ENCODE measurements at places on chromosomes 16 and 17.

DNA sequence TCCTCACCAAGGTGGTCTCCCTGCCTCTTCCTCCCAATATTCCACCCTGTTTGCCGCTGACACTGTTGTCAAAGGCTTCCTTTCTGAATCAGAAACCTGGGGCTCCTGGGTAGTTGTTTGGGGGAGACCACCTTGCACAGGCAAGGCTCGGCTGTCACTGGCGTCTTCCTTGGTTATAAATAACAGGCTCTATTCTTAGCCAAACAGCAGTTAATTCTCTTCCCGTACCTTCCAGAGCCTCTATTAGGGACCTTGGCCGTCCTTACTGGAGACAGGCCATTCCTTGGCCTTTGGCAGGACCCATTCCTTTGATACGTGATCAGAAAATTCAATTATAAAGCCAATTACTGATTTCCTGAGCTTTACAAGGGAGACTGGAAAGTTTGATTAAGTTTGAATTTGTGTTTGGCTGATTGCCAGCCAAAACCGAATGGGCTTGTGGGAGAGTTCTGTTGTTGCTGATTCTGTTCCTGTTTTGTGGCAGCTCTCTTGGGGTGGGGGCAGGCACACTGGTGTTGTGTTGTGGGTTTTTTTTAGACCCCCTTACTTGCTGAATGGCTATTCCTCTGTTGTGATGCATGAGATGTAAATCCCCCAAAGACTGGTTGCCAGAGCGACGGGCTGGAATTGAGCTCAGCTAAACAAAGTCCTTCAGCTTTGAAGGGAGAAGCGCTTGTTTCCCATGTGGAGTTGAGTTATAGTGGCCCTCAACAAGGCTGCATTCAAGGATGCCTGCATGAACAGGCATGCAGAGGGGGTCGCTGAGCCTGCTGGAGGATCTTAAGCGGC is 104.6 kb downstream of the GNAO1 start:
- no peak for DNase-seq

DNA sequence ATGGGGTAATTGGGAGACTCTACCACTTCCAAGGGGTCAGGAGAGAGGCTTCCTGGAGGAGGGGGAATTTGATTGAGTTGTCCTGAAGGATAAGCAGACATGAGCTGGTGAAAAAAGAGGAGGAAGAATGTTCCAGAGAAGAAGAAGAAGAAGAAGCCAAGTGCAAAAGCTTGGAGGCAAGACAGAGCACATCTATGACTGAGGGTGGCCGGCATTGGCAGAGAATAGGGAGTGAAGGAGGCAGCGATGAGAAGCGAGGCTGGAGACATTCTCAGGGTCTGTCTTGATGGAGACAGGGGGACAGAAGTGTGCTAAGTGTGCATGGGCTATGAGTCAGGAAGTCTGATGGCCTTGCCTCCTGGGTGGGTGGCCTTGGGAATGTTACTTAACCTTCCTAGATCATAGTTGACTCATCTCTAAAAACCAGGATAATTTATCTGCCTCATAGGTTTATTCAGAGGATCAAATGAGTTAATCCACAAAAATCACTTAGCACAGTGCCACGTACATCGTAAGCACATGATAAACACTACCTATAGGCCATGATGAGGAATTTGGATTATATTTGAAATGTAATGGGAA is 171.7 kb downstream of the ABCC12 start:
- DNase-seq: no peak

DNA sequence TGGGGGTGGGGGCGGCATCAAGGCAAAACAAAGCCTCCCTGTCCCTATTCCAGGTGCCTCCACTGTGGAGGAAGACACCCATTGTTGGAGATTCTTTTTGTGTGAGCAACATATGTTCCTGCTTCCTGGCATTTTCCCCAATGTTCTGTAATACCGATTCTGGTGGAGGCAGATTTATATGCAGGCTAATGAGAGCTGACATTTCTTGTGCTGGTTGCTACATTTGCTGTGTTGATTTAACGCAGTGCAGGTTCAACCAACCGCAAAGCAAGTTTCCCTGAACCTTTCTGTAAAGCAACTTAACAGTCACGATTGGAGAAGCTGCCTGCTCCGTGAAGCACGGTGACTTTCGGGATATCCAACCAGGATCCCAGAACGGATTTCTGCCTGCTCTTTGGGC is 260.5 kb downstream of the CBLN1 start:
- no peak for DNase-seq

DNA sequence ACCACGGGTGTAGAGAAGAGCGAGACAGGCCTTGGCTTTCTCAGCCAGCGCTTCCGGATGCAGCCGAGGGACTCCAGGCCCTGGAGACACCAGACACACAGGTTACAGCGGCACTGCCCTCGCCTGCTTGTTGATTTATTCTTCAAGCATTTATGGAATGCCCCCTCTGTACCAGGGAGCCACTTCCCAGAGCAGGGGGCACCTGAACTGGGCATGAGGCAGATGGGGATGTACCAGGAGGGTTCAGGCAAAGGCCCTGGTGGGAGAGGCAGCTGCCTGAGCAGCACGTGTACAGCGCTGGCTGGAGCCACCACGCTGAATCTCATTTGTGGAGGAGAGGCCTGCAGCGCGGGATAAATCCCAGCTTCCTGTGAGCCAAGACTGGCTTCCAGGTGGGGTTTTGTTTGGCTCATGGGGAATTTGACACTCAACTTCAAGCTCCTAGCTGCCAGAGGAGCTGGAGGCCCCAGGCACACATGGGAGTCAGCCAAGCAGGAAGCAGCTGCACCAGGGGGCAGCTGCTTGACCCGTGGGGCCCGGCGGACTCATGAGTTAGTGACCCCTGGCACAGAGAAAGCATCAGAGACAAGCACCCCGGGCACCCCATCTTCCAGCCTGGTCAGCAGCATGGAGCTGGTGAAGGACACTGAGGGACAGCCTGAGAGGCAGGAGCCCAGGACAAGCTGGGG is 59.7 kb downstream of the IL21R start:
- DNase-seq: no peak

DNA sequence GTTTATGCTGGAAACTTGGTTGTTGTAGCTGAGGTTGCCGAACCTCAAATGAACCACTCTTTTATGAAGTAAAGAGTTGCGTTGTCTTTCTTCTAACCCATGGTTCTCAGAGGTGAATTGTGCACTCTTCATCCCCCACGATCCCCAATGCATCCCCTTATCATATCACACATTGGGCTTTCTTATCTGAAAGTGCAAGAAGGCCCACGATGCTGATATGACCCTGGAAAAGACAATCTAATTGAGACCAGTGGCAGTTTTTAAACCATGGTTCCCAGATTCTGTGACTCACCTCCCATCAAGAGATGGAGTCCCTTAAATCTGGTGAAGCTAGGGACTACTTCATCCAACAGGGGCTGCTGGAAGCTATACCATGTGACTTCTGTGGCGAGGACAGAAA is 156.3 kb upstream of the IRX3 start:
- no peak for DNase-seq

- no peak for DNase-seq
Observed at GRCh38 chr17:3318336-3318735, 20.2 kb upstream of the OR3A1 start.

DNA sequence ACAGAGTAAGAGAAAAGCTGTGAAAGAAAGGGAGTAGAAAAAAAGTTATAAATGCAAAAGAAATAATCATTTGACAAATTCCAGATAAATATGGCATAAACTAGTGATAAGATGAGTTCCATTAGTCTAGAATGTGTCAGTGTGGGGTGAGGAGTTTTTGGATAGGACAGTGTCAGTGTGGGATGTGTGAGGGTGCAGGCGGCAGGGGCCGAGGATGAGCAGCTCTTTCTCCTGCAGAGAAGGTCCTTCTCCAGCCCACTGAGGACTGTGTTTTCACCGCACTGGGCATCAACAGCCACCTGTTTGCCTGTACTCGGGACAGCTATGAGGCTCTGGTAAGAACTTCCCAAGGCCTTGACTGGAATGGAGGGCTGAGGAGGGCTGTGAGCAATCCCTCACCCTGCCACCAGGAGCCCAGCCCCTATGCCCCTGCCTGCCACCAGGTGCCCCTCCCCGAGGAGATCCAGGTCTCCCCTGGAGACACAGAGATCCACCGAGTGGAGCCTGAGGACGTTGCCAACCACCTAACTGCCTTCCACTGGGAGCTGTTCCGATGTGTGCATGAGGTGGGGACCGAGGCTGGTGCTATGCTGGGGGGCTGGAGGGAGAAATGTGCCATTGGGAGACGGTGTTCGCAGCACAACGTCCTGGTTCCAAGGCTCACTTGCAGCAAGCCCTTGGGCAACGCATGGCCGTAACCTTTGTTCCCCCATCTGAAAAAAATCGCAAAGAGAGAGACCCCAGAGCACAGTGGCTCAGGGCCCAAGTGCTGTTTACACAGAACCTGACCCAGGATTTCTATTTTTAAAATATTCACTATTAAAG is 13.1 kb downstream of the RAPGEFL1 start:
- no peak for DNase-seq

DNA sequence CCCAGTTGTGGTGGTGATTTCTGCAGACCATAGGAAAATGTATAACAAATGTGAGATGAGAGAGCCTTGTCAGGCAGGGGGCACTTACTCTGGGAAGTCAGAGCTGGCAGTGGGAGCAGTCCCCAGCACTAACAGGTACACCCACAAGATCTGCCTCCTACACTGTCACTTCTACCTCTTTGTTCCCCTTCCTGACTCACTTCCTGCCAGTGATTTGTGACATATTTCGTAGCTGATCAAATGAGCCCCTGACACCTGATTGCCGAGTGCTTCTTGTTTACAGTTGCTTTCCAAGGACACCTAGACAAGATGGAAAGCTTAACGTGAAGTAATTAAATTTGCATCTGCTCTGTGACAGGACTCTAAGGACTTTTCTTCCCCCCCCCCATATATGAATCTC is 40.5 kb downstream of the FTO start:
- DNase-seq: no peak

- no peak for DNase-seq
Observed at GRCh38 chr17:44610871-44611270, 45.4 kb upstream of the MEIOC start.

DNA sequence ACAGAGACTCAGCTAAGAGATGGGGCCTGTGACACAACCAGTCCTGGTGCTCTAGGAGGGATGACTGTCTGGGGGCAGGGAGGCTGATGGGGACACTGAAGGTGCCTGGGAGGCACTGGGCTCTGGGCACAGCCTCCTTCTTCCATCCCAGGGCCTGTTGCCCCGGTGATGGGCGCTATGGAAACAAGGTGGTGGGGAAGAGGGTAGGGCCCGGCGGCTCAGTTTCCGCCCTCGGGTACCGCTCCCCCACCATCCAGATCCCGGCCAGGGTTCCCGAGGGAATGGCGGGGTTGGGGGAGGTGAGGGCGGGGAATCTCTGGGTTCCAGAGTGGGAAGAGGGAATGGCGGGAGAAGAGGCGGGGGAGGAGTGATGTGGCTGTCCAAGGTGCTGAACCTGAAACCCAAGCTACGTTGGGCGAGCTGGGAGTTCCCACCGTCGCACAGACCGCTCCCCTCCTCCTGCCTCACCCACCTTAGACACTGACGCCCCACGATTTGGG is 981 bp downstream of the KCNH4 start:
- DNase-seq: no peak

GRCh38 chr17:40763752-40764151 is 8.2 kb downstream of the KRT26 start:
- DNase-seq: no peak

DNA sequence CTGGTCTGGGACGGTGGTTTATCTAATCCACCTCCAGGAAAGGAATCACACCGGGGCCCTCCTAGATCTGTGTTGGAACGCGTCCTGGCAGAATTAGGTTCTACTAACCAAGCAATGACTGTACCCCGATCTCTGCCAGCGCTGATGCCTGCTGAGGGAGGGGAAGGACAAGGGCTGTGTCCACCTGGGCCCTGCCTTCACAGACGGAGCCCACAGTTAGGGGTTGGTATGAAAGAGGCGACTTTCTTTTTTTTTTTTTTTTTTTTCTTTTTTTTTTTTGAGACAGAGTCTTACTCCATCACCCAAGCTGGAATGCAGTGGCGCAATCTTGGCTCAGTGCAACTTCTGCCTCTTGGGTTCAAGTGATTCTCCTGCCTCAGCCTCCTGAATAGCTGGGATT is 9.9 kb upstream of the KRT19 start:
- no peak for DNase-seq

DNA sequence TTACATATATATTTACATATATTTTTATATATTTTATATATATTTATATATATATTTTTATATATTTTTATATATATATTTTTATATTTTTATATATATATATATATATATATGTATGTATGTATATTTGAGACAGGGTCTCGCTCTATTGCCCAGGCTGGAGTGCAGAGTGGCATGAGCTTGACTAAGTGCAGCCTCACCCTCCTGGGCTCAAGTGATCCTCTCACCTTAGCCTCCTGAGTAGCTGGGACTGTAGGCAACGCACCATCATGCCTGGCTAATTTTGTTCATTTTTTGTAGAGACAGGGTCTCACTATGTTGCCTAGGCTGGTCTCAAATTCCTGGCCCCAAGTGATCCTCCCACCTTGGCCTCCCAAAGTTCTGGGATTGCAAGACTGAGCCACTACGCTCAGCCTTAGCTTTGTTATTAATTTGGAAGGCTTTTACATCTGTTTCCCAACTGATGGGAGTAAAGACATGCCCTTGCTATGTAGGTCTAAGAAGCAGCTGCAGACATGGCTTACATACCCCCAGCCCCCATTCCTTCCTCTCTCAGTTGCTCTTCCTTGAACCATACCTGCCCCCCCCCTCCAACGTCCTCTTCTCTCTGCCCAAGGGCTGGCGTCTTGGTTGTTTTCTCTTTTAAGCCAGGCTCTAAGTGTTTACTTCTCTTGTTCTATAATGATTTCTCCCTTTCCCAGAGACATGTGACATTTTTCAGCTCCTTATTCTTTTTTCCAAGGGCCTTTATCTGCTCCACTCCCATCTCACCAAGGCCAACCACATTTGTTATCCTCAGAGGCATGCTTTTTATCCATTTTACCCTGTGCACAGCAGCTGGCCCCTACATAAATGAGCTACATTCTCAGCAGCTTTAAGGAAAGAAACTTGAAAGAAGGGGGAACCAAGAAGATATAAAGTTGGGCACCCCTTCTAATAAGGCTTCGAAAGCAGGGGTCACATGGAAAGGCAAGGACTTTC is 64.2 kb upstream of the ATF7IP2 start:
- DNase-seq: no peak

All from AG04450 (cell line).